LHCN-M2 (cell line): ENCODE measurements at places on chromosomes 7 and 10. TPM values are rescaled to one million over a fixed set of nuclear protein-coding genes. Genes with fewer than 3 reads are reported as not detected.

Gene BLVRA
- total RNA-seq, result 30.7 and 38.5 TPM in 2 replicates

Gene ADRA2A
- 0.13 and 0.34 TPM in 2 replicates for total RNA-seq

Gene WNT8B
- total RNA-seq, result not detected in 2 replicates

Gene CLCN1
- total RNA-seq, result not detected in 2 replicates

Gene CTBP2
- total RNA-seq, result 51.1 and 51.9 TPM in 2 replicates

Gene C10orf62
- total RNA-seq, result 0.11 TPM in 1 of 2 replicates, not detected in the other

- no peak for DNase-seq
Observed at GRCh38 chr10:4639960-4640359, 186.0 kb upstream of the AKR1E2 start.

DNA sequence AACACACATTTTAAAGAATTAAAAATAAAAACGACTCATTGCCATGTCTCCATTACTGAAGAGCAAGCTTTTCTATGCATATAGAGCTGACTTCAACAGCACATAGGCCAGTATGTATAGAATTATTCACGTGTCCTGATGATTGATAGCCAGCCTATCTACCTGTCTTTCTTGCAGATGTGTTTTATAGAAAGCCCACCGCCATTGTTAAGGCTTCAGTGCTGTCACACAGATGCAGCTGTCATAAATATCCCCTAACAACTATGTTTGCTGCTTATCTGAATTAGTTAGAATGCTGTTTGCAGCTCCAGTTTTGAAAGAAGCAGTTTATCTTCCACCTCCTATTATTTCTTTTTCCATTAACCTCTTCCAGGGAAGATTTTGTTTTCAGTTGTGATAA lies 235.9 kb downstream of the SLC25A13 start:
- DNase-seq, result no peak

DNA sequence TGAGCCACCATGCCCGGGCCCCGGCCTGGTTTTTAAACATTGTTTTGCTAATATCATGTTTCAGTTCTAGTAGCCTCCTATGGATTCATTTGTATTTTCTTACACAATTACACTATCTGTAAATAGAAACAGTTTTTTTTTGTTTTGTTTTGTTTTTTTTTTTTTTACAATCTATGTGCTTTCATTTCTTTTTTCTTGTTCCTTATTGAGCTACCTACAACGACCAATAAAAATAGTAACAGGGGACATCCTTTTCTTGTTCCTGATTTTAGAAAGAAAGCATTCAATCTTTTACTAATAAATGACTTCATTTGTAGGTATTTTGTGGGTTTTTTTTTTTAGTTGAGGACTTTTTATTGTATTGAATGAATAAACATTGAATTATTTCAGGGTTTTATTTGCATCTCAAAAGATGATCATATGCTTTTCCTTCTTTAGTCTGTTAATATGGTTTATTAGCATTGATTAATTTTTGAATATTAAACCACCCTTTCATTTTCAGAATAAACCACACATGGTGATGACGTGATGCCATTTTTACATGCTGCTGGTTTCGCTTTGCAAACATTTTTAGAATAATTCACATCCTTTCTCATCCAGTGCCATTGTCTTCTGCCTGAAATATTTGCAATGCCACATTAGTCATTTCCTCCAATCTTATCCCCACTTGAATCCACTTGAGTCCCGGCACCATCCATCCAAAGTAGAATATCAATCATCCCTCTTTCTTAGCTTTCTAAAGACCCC lies 18.1 kb upstream of the AKR1E2 start:
- peak; percentile 91 for DNase-seq

DNA sequence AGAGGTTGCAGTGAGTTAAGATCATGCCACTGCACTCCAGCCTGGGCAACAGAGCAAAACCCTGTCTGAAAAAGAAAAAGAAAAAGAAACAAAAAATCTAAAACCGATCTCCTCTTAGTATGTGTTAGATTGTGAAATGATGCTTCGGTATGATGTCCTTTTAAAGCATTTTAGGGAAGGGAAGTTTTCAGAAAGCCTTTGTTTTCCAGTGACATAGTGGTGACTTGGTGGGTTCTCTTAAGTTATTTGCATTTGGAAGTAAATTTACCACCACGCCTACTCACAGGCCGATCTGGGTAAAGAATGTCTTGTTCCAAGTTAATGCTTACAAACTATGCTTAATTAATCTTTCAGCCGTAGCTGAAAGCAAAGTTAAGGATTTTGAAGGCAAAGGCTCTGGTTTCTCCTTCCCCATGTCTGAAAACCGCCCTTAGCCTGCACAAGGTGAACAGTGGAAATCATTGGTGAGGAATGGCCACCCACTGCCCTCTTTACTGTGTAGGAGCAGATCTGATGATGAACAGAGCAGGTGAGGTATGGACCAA lies 10.7 kb downstream of the MTURN start:
- no peak for DNase-seq

DNA sequence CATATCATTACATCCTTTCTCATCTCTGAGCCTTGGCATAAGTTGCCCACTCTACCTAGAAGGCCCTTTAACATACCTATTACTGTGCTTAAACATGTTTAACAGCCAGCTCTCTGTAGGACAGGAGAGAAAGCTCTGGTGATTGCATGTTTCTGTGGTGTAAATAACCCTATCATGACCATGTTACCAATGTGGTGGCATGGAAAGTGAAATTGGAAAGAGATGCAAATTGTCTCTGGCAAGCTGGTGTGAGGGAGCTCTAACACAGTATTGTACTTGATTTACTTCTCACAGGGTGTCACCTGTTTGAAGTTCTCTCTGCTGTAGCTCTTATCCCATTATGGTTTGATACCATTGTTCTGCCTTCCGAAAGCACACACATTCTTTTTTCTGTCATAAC lies 231.8 kb upstream of the DKK1 start:
- no peak for DNase-seq

GRCh38 chr7:72453471-72453870 lies 41.3 kb upstream of the CALN1 start:
- no peak for DNase-seq

GRCh38 chr7:122726881-122727280 lies 24.2 kb upstream of the RNF148 start:
- no peak for DNase-seq

- no peak for DNase-seq
Observed at GRCh38 chr10:94803307-94803706, 40.8 kb downstream of the CYP2C19 start.

DNA sequence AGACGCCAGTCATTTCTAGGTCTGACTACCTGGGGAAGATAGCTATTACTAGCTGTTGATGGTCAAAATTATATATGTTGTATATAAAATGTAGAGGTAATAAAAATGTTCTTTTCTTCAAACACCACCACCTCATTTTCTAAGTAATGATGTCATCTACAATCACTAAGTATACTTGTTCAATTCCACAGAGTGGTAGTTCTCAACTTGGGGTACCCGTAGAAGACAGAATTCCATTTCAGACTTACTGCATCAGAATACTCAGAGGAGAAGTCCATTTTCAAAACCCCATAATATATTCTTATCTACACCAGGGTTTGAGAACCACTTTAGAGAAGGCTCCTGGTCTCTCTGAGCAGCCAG lies 191.9 kb downstream of the PTN start:
- DNase-seq, result no peak

DNA sequence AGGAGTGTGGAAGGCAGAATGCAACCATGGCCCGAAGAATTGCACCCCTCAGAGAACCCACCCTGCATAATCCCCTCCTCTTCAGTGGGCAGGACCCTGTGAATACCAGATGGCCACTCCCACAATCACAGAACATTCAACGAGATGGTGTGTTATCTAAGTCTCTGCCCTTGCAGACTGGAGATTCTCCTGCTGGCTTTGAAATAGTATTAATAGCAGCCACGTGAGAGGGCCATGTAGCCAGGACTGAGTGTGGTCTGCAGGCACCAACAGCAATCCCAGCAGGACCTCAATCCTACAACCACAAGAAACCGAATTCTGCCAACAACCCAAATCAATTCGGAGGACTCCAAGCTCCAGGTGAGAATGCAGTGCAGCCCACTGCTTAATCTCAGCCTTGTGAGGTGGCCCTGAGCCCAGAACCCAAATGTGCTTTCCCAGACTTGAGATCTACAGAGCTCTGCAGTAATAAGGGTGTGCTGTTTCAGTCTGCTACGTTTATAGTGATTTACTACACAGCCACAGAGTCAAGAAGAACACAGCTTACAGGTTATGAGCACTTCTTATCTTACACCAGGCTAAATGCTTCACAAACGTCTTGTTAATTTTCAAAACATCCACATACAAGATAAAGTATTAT lies 72.1 kb downstream of the VOPP1 start:
- DNase-seq, result no peak

- DNase-seq, result no peak
Observed at GRCh38 chr7:151769188-151769821, 107.6 kb downstream of the PRKAG2 start.

- peak; percentile 33 for DNase-seq
Observed at GRCh38 chr10:96225119-96225518, 46.2 kb downstream of the BLNK start.

DNA sequence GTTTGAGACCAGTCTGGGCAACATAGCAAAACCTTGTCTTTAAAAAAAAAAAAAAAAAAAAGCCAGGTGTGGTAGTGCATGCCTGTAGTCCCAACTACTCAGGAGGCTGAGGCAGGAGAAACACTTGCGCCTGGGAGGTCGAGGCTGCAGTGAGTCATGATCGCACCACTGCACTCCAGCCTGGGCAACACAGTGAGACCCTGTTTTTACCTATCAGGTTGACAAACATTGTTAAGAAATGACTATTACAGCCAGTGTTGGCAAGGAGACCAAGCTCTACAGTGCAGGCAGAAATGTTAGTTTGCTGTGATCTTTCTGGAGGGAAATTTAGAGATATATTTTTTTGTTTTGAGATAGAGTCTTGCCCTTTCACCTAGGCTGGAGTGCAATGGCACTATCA lies 37.3 kb downstream of the CUL1 start:
- DNase-seq, result no peak

- no peak for DNase-seq
Observed at GRCh38 chr7:157930926-157931466, 594.2 kb downstream of the DNAJB6 start.

DNA sequence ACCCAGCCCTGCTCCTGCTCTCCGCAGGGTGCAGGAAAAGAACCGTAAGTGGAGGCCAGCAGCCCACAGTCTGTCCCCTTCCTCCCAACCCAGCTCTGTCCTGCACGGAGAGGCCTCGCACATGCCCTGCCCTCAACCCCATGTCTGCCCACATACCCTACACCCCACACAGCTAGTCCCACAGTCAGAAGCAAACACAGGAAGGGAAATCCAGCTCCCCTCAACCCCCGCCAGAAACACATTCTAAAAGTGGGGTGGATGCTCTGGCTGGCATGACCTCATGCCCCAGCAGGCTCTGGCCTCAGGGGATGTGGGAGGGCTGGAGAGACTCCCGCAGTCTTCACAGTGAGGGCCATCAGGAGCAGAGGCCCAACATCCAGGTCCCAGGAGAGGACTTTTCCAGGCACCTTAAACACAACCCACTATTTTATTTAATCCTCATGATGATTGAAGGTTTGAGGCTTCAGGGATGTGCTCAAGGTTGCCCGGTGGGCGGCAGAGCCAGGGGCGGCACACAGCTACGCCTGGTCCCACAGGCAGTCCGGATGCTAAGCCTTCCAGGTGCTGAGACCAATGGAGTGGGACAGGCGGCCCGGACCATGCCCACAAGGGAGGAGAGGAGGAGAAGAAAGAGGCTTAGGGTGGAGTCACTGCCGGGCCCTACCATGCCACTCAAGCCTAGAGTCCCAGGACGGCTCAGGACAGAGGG lies 29.9 kb downstream of the CALML5 start:
- DNase-seq, result no peak

- DNase-seq, result no peak
Observed at GRCh38 chr10:28857164-28857563, 179.8 kb downstream of the BAMBI start.

GRCh38 chr10:13716081-13717071 lies 129.6 kb downstream of the PRPF18 start:
- peak; percentile 83 for DNase-seq

DNA sequence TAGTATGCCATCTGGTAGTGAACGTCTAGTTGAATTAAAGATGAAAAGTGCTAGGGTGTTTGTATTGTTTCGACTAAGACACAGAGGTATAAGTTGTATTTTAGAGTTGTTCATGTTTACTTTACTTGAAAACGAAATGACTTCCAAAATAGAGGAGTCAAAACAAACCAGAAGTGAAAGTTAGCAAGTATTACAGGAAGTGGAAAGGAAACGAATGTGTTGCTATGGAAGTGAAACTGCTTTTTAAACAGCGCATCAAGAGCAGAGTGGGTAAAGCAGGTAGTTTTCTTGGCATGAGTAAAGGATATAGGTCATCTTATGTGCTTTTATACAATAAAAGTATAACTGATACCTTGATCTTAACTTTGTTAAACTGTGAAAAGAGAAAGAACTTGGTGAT lies 20.0 kb upstream of the GALNTL5 start:
- no peak for DNase-seq
